ENCODE measurements at places on chromosomes 11 and 22.

DNA sequence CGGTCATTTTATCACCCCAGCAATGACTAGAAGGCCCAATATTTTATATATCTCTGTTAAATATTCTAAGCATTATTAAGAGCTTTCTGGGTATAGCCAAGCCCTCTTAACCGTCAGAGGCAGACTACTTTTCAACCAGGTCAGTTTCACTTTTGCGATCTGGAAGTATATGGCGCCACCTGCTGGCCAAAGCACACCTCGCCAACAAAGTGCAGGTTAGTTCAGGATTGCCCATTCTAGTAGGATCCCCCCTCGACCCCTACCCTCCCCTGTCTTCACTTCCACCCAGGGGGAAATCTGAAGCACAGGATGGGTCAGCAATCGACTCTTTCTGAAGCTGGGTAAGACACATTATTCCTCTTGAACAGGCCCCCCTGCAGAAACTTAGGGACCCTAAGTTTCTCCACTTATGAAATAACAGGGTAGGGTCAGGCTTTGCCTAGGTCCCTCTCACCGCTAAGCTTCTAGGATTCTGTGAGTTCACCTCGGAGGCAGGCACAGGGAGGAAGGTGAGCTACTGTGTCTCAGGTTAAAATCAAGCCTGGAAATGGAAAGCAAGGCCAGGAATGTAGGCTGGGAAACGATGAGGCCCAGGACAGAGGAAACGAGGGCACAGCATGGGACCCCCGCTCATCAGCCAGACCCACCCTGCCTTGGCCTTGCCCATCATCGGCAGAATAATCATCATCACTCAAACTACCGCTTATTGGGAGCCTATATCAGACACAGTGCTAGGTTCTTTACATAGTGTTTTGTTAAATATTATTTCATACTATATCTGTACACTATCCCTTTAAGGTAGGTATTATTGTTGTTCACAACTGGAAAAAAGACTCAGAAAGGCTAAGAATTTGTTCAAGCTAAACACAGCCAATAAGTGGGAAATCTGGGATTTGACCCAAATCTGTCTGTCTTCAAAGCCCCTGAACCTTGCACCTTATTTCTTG, 35.6 kb downstream of the KCNJ1 start:
- peak; percentile 75 for DNase-seq

- no peak for DNase-seq
These were observed 741 bp upstream of the TALDO1 start for GRCh38 chr11:746289-747157.

- no peak for DNase-seq
These were observed 1.4 kb upstream of the KCNJ4 start for GRCh38 chr22:38456272-38456835.

- DNase-seq, result no peak
These were observed 326.6 kb upstream of the PITPNB start for GRCh38 chr22:28245579-28246224.

DNA sequence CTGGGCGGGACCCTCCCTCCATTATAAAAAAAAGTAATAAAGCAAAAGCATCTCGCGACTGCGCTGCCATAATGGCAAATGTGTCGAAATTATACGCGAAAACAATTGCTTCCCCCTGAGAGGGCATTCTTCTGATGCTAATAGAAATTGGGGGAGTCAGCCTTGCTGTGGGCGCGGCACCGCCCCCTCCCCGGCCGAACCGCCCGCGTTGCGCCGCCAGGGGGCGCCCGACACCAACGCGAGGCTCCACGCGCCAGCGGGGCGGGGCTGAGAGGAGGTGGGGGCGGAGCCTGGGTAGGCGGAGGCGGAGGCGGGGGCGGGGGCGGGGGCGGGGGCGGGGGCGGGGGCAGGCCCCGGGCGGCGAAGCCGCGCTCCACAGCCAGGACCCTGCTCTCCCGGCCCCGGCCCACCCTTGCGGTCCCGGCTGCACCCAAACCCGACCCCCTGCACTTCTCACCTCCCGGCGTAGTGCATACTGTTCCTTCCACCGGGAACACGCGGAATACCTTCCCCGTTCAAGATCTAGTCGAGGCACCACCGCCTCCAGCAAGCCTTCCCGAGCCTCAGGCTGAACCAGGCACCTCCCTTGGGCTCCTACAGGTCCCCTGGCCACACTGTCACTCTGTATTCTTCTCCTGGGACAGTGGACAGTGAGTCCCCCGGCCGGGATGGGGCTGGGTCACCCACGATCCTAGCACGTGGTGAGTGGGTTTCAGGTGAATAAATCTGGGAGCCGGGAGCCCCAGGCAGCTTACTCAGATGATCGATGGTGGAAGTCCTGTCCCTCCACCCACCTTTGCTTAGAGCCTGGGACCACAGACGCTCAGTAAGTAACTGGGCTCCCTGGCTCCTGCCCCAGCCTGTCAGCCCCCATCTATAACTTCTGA, 15.5 kb upstream of the UPK3A start:
- DNase-seq, result peak; percentile 75

- no peak for DNase-seq
These were observed 177.8 kb downstream of the TENM4 start for GRCh38 chr11:79263001-79263400.

GRCh38 chr22:40237241-40237640, 59.5 kb downstream of the TNRC6B start:
- DNase-seq, result no peak

DNA sequence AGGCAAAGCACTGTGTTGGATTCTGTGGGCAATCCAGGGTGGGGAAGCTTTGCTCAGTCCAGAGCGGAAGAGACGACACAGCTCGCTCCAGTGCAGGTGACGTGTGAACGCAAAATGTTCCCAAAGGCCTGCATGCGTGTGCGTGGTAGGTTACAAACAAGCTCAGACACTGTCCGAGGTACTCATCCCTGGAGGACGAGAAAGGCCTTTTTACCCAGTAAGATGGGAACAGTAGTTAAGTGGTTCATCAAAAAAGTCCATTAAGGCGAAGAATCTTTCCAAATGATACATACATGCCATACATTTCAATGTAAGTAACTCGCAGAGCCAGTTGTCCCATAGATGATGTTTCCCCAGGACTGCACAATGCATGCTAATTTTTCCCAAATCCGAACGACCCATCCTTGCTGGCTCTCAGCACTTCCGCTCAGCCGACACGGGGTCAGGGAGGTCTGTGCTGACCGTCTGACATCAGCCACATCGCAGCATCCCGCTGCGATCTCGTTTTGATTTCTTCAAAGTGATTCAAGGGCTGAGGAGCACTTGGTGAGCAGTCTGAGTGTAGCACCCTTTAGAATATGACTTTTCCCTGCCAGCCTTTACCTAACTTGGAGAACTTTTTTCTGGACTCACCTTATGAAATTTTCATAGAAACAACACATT, 19.0 kb downstream of the B3GAT1 start:
- no peak for DNase-seq

Measured in NCI-H1436 (cell line).